ENCODE measurements at places on chromosomes 1 and 21. TPM values are rescaled to one million over a fixed set of nuclear protein-coding genes. Genes with fewer than 3 reads are reported as not detected.

- no peak for DNase-seq
Measured at GRCh38 chr1:8164670-8165069, 138.6 kb upstream of the ERRFI1 start.

DNA sequence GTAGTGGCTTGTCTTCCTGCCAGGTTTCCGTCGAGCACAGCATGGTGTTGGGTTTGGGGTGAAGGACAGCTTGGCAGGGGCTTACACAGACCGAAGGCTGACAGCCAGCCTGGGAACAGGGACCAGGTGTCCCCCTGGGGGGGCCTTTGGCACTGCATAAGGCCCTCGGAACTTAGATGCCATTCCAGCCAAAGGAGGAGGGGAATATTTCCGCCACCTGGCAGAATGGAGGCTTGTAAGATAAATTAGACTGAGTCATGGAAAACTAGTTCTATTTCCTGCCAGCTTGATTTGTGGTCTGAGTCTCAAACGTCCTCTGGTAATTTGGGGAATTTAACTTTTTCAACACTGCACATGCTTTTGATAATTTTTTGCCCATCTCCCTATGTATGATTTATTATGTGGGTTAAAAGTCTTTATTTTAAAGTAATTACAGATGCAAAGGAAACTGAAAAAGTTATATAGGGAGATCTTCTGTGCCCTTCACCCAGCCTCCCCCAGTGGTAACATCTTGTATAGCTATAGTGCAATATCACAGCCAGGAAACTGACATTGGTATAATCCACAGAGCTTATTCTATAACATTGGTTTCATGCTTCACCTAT, 11.5 kb upstream of the TMEM51 start:
- no peak for DNase-seq

GRCh38 chr1:8607906-8608305, 209.5 kb downstream of the RERE start:
- no peak for DNase-seq

DNA sequence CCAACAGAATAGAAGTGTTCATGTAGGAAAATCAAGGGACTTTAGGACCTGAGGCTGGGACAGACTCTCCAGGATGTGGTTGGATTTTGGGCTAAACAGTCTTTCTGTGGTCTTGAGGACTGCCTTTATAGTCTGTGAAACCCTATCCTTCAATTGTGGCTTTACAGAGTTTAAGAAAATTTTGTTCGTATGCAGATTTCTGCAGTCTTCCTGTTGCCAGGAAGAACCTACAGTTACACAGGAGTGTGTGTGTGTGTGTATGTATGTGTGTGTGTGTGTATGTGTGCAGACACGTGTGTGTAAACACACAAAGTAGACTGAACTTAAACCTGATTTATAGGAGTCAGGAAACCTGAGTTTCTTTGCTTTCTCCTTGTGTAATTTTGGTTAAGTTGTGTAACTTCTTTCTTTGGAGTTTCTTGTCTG, 22.8 kb downstream of the NEK7 start:
- DNase-seq = no peak

- no peak for DNase-seq
Measured at GRCh38 chr1:183673605-183674323, 20.6 kb upstream of the APOBEC4 start.

GRCh38 chr21:46552274-46552673, 52.6 kb downstream of the S100B start:
- DNase-seq = no peak

GRCh38 chr1:29626726-29627125, 390.4 kb downstream of the PTPRU start:
- DNase-seq = no peak

The RGS16 gene
- 7.7 TPM for polyA plus RNA-seq

The DCDC2B gene
- not detected for polyA plus RNA-seq

Measured in kidney (tissue), 22 donors.